ENCODE measurements at places on chromosomes 7 and 10.

DNA sequence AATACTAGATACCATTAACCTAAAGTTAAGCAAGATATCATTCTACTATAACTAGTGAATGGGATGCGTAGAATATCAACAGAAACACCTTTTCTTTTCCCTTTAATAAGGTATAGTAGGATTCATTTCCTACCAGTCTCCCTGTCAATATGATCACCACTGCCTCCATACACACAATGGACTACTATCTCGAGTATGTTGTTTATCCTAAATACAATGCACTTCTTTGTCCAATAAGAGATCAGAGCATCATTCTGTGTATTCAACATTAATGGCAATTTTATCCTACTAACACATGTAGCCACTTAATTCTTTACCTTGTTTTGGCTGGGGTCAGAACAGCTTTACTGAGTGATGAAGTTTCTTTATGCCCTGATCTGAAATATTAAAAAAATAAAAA is 276.3 kb downstream of the TFEC start:
- DNase-seq, result no peak

DNA sequence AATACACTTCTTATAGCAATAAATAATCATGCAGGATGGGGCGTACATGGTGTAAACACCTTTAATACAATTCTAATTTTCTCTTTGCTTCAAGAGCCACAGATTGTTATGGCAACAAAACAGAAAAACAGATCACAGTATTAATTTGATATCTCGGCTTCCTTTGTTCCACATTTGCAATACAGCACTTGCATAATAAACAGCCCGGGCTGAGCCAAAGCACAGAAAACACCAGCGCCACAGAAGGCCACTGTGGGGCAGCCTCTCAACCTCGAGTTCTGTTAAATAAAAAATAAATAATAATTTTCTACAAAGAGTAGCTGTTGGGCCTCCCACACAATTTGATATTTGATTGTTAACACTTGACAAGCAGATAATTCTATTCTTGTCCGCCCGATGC is 255.9 kb downstream of the USP6NL start:
- no peak for DNase-seq

- no peak for DNase-seq
Measured at GRCh38 chr7:5005066-5005465, 40.6 kb upstream of the RBAK start.

- no peak for DNase-seq
Measured at GRCh38 chr10:90321132-90321816, 536.6 kb downstream of the HTR7 start.

DNA sequence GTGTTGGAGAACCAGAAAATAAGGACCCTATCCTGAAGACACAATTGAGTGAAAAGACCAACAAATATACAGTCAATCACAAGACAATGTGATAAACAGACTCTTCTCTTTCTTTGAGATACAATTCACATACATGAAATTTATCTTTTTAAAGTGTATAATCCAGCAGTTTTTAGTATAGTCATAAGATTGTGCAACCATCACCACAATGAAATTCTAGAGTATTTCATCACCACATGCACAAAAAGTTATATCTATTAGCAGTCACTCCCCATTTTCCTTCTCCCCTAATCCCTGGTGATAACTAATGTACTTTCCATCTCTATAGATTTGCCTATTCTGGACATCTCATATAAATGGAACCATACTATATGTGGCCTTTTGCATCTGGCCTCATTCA is 8.2 kb upstream of the SORBS1 start:
- DNase-seq, result no peak
